Neural progenitor cell (in vitro differentiated cells): ENCODE measurements at places on chromosomes 13 and 19.
A peak's percentile ranks its signal among the peaks of the same experiment; 100 is the strongest.

DNA sequence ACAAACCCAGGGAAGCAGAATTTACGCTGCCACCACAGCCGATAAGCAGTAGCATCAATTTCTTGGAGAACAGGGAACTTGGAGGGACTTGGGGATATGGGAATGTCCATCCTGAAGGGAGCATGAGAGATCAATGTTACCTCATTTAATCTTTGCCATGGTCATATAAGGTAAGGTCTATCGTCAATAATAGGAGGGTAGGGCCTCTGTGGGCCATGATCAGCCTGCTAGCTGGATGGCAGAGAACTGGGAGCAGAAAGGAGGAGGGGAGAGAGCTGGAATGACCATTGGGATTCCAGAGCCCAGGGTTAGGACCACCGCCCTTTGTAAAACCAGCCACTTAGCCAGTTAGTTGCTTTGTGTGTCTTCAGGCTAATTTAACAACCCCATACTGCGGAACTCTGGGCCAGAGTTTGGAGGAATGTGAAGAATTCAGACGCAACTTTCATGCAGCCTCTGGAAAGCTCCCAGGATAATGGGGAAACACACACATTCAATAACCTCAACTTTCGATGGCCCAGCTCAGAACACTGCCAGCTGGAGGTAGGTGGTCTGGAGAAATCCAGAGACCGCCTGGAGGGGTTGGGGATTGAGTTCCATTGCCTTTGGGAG lies 40.3 kb downstream of the ZNF557 start:
- peak; percentile 73 for DNase-seq

GRCh38 chr13:97234742-97235141 lies 12.6 kb downstream of the MBNL2 start:
- no peak for DNase-seq

DNA sequence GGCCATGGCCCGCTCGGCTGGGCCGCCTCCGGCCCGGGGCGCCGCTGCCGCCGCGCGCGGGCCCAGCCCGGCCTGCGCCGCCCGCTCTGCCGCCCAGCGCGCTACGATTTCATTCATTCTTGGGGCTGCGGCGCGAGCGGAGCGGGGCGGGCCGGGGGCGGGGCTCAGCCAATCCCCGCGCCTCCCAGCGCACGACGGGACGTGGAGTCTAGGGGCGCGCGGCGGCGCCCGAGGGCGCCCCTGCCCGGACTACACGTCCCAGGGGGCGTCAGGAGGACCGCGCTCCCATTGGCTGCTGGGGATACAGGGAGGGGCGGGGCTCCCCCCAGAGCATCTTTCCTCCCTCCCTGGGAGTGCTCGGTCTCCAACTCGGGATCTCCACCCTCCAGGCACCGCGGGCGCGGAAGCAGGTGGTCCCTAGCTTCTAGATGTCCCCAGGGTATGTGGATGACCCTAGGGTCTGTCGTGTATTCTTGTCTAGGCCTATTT lies 5.6 kb upstream of the DPF1 start:
- DNase-seq = peak; percentile 93

DNA sequence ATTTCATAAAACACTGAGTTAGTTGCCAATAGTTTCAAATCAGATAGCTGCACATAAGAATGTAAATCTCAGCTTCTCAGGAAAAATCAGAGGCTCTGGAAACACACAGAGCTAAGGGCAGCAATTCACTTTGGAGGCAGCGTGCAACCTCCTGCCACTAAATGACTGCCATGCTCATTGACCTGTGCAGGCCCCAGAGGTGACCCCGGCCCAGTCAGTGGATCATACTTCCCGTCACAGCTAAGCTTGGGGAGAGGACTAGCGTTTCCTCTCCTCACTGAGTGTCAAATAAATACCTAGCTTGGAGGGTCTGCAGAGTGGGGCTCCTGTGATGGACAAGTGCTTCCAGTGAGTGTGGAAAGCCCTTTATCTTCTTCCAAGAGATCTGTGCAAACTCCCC lies 67.2 kb downstream of the UQCRFS1 start:
- DNase-seq = peak; percentile 16

DNA sequence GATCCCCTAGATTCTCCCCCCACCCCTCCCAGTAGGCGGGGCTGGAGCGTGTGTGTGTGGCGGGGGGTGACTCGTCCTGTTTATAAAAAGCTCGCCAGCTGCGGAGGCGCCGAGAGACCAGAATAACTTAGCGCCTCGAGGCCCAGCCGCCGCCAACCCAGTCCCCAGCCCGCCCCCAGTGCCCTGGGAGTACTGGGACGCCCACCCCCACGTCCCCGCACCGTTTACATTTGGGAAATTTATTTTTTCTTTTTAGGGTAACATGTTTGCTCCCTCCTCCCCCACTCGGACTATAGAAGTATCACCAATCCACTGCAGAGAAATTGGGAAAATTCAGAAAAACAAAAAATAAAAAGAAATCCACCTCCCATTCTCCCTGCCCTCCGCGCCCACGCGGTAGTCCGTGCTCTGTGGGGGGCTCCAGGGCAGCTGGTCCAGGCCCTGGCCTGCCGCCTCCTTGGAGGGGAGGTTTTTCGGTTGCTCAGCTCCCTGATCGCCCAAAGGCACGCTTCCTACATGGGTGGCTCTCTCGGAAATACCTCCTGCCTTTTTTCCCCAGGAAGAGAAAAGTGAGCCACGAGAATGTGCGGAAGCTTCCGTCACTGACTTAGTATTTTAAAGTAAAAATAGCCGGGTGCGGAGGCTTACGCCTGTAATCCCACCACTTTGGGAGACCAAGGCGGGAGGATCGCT lies 1.5 kb upstream of the RAB3A start:
- DNase-seq = peak; percentile 77
